ENCODE measurements at places on chromosomes 16 and 17.

DNA sequence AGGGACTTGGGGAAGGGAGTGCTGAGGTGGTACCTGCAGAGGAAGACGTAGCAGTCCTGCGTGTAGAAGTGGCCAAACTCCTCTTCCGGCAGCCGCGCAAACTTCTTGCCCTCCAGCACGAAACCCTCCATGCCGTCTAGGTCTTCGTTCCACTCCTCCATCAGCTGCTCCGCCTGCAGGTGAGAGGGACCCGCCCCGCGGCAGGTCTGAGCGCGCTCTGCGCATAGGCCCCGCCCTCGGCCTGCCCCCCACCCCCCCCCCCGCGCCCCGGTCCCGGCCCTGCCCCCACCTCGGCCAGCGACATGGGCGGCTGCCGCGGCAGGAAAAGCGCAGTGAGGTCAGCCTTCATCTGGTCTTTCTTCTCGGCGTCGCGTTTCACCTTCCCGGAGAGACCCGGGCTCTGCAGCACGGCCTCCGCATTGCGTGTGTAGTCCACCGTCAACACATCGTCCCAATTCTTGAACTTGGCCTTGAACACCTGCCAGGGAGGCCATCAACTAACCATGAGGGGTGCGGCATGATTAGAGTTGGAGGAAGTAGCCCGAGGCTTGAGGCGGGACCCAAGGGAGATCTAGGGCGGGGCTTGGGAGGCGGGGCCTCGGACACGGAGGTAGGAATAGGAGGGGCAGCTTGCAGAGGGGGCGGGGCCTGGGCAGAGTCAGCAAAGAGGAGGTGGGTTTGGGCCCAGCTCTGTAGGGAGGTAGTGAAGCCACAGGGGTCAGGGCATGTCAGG, 11.5 kb downstream of the FLII start:
- no peak for DNase-seq

GRCh38 chr16:2019518-2019920, at the start of gene NPW:
Gene NPW (plus strand): TSS chr16:2019785.
- DNase-seq, result no peak

GRCh38 chr17:65332779-65333178, 195.6 kb downstream of the RGS9 start:
- DNase-seq, result no peak

- DNase-seq, result peak; percentile 76
Measured at GRCh38 chr17:1870592-1870991, 40.8 kb downstream of the RPA1 start.

DNA sequence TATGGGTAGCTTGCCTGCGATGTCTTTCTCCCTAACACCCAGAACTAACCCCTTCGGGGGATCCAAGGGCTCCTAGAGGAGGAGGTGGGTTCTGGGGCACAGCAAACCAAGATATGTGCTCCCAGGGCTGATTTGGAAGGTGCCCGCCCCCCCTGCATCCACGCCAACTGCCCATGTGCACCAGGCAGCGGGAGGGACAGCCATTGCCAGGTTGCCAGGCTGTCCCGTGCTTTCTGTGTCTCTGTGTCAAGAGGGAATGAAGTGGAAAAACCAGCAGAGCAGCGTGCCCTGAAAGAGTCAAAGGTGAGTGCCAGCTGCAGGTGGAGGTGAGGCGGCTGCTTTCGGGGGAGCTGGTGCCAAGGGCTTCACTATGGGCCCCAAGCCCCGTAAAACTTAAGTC, 6.4 kb downstream of the TEKT5 start:
- DNase-seq, result no peak

GRCh38 chr17:47883589-47884426, 12.2 kb upstream of the SP2 start:
- DNase-seq, result no peak

GRCh38 chr17:18017958-18018357, 21.0 kb downstream of the ATPAF2 start:
- DNase-seq, result no peak

DNA sequence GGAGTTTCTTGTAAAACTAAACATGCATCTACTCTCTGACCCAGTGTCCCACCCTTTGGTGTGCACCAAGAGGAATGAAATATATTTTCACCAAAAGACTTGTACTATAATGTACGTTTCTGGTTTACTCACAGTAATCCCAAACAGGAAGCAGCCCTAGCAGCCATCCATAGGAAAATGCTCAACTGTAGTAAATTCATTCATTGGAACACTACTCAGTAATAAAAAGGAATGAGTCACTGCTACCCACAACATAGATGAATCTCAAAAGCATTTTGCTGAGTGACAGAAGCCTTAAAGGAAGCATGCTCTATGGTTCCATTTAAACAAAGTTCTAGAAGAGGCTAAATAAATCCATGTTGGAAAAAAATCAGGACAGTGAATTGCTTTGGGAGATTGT, 37.6 kb upstream of the DHRS7B start:
- DNase-seq, result no peak

DNA sequence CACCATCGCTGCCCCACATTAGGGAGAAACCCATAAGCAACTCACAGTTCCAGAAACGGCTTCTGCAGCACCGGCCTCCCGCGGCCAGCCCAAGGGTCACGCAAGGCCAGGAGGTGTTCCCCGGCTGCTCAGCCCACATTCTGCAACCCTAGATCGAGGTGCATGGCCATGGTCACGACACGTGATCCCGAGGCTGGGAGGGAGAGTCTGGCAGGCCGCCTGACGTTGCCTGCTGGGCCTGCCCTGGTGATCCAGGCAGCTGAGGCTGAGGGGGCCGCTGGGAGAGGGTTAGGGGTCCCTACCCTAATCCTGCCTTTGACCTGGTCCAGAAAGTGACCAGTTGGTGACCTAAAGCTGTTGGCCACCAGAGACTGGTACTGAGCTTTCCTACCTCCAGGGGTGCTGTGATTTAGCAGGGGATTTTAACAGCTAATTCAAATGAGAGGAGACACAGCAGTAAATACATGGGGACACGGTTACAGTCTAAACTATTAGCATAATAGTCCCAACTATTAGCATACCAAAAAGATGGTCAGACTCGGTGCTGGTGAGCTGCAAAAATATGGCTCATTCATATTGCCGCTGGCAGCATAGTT, 97.4 kb upstream of the CIBAR2 start:
- no peak for DNase-seq

GRCh38 chr16:57245472-57246113, 534 bp downstream of the ARL2BP start:
- DNase-seq, result peak; percentile 28

DNA sequence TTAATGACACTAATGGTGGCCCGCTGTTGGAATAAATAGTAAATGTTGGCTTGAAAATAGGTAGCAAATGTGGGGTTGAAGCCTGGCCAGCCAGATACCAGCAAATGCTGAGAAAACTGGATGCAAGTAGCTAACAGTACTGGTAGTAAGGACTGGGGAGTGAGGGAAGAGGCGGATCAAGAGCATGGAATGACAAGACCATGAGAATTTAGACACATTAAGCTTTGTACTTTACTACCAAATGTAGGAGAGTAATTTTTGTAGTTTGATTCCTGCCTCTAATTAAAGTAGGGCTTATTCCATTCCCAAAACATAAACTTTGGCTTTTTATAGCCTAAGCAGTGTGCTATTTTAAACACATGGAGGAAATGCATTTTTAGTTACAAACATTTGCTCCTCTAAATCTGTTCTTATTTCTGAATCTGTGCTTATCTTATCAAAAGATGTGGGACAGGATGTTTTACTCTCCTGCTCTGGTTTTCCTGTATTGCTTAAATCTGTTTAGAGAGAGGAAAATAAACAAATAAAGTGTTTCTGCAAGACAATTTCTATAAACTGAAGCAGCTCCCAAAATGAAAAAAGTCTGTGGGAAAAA, 44.1 kb downstream of the CFDP1 start:
- no peak for DNase-seq

- no peak for DNase-seq
Measured at GRCh38 chr17:71464751-71465150, 656.1 kb upstream of the SOX9 start.

- DNase-seq, result no peak
Measured at GRCh38 chr16:21281698-21282389, 3.8 kb upstream of the CRYM start.

DNA sequence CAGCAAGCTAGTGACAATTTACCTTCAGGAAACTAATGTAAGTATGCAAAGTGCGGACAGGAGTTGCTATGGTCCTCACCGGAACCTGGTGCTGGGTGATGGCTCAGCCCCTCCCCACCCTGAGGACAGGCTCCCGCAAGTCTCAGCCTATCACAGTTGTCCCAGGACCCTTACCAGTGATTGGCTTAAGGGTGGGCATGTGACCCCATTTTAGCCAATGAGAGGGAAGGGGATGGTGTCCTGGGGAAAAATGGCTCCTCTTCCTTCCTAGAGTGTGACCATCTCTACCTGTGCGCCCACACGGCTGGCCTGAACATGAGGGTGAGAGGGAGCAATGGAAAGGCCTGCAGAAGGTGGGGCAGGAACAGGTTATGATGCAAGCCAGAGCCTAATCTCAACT, 80.4 kb downstream of the C16orf78 start:
- DNase-seq, result no peak

GRCh38 chr17:30414486-30414885, 35.8 kb downstream of the CPD start:
- no peak for DNase-seq

DNA sequence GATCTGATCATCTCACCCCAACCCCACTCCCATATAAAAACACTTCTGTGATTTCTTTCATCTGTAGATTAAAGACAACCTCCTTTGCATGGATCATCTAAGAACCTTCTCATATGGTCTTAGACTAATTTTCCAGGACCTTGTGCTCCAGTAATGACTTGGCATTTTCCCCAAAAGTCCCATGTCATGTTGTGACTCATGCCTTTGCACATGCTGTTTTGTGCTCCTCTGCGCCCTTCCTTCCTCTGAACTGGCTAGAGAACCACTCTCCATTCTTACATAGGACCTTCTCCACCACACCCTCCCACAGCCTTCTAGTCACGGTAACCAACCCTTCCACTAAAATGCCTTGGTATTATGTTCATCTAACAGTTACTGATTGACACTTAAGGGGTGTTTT, 99.5 kb upstream of the AXIN2 start:
- no peak for DNase-seq

DNA sequence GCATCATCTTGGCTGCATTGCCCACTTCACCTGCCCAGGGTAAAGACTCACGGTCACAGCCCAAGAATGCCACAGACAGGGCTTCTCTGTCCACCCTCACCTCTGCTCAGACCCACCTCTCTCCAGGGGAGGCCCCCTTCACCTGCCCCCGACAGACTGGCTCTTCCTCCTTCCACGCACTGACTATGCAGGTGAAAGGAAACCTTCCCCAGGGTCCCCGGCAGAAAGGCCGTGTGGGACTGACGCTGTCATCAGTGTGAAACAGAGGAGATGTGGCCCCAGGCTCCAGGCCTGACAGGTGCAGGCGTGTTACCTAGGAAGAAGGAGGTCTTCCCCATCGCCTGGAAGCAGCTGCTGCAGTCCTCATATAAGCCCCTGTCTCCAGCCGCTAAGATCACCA, 9.3 kb upstream of the ROGDI start:
- DNase-seq, result no peak

DNA sequence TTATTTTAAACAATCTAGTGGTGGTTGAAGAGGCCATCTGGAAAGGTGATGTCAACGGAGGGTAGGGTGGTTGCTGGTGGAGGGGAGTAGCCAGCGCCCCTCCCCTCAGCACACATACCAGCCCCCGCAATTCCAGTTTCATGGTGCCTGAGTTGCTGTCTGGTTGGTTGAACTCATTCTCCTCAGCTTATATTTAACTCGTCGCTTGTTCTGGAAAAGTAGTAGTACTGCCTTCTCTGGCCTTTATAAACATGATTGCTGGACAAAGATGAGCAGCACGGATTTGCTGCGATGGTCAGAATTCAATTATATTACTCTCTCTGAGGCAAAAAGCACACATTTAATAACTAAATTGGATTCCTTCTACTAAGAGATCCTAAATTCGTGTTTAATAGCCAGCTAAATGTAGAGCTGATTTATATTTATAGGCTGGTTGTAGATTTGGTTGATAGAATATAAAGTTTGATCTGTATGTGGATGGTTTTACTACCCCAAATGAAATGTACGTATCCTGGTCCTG, 238.0 kb upstream of the TBX2 start:
- no peak for DNase-seq

DNA sequence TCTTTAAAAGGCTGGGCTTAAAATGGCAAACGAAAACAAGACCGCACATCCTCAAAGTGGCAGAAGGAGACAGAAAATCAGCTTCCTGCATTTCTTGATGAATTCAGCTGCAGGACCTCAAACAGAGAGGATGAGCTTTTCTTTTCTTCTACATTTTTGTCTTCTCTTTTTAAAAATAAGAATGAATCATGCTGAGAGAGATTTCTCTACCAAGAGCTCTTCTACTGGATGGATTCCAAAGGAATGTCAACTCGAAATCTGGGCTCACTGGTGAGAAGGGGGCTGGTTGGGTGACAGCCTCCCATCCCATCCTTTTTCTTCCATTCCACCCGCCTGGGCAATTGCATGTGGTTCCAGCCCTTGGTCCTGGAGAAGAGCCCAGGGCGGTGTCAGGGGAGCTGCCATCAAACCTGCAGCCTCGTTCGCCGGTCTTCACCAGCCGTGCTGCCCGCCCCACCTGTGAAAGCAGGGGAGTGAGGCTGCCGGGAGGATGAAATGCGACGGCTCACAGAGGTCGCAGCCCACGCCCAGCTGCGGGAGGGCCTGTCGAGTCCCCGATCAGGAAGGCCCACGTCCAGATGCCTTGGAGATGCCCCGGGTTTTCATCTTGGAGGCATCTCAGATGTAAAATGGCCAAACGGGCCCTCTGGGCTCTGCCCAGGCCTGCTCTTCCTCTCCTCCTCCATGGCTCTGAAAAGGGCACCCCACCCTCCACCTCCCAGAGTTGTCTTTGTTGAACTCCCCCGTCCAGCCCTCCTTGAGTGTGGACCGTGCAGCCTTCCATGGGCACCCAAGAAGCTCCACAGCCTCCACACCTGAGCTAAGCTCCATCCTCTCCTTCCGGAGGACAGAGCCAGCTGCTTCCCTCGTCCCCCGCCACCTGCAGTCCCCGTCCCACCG, 121.9 kb downstream of the FOXL1 start:
- no peak for DNase-seq

GRCh38 chr17:8739097-8739496, 5.5 kb downstream of the CCDC42 start:
- DNase-seq, result no peak

DNA sequence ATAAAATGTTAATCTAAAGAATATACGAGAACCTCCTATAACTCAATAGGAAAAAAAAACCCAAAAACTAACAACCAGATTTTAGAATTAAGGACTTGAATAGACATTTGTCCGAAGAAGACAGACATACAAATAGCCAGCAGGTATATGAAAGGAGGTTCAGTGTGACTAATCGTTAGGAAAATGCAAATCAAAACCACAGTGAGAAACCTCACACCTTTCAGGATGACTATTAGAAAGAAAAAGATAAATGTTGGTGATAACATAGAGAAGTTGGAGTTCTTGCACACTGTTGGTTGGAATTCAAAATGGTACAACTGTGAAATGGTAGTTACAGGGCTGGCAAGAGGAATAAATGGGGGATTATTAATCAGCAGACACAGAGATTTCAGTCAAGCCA, 339.0 kb downstream of the TMEM114 start:
- DNase-seq, result no peak

Measured in naive thymus-derived CD4-positive, alpha-beta T cell (primary cell).